ENCODE measurements at places on chromosomes 6 and 20.

GRCh38 chr6:113755449-113756289 lies 101.5 kb upstream of the MARCKS start:
- no peak for DNase-seq

- DNase-seq: no peak
Observed at GRCh38 chr6:121748376-121748775, 312.9 kb downstream of the GJA1 start.

GRCh38 chr6:34063651-34064050 lies 82.2 kb downstream of the GRM4 start:
- DNase-seq: no peak

GRCh38 chr6:7786214-7786661 lies 60.3 kb downstream of the BMP6 start:
- no peak for DNase-seq

DNA sequence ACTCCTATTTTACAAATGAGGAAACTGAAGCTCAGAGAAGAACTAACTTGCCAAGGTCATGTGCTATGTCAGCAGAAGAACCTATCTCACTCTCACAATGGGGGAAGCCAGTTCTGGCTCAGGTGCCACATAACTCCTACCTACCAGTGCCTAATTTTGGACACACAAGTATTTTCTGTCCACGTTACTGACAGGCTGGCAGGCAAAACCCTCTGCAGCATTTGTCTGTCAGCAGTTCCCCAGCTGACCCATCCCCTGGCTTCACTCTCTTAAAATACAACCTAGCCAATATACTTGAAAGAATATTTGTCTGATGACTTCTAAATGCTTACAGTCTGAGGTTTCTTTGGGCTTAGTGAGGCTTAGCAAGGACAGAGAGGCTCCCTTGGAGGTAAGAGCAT lies 15.5 kb downstream of the GSS start:
- no peak for DNase-seq

GRCh38 chr6:43200541-43200940 lies 18.5 kb downstream of the CUL9 start:
- DNase-seq: no peak

DNA sequence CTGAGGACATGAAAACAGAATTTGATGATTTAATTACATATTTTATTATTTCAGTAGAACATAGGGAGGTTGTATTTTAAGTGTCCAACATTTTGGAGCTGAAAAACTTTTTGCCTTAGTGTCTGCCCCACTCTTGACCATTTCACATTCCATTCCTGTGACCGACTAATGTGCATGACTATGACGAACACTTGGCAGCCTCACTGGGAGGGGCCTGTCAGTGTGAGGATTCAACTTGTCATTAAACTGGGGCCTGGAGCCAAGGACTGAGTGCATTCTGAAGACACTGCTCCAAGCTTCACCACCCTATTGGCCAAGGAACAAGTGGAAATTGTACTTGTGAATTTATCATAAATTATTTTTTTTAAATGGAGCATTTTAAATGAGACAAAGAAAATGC lies 661.3 kb downstream of the BCKDHB start:
- DNase-seq: no peak

- no peak for DNase-seq
Observed at GRCh38 chr6:87518453-87518852, 45.7 kb downstream of the SLC35A1 start.

DNA sequence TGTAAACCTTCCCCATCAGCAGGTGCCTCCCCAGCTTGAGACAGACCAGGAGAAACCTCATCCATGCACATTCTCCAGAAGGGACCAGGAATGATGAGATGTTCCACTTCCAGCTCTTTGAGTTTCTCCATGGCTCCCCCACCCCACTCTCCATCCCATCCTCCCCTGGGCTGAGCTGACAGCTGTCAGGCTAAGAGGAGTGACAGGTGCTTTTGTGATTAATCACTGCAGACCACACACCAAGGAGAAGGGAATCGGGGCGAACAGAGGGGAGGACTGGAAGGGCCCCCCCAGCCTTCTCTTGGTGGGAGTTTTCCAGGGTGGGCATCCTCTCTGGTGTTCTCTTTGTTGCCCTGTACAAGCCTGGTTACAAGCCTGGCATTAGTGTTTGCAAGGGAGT lies 56.1 kb upstream of the ZFAND3 start:
- no peak for DNase-seq

GRCh38 chr20:35055445-35056276 lies 36.9 kb downstream of the TRPC4AP start:
- DNase-seq: no peak

GRCh38 chr6:12866422-12867029 lies 150.0 kb downstream of the PHACTR1 start:
- DNase-seq: no peak

DNA sequence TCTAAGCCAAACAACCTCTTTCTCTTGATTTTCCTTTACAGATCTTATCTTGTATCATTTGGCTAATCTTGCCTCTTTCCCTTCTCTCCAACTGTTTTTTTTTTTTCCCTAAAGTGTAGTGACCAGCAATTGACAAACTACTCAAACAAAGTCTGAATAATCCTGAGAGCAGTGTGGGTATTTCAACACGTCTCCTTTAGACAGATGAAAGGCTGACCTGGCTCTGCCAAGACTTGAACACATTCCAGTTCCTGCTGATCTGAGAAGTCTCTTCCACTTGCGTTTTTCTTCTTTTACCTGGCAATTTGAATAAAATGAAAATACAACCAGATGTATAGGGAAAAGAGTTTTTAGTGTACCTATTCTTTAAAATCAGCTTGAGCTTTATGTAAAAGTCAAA lies 168.4 kb downstream of the GJA10 start:
- no peak for DNase-seq

DNA sequence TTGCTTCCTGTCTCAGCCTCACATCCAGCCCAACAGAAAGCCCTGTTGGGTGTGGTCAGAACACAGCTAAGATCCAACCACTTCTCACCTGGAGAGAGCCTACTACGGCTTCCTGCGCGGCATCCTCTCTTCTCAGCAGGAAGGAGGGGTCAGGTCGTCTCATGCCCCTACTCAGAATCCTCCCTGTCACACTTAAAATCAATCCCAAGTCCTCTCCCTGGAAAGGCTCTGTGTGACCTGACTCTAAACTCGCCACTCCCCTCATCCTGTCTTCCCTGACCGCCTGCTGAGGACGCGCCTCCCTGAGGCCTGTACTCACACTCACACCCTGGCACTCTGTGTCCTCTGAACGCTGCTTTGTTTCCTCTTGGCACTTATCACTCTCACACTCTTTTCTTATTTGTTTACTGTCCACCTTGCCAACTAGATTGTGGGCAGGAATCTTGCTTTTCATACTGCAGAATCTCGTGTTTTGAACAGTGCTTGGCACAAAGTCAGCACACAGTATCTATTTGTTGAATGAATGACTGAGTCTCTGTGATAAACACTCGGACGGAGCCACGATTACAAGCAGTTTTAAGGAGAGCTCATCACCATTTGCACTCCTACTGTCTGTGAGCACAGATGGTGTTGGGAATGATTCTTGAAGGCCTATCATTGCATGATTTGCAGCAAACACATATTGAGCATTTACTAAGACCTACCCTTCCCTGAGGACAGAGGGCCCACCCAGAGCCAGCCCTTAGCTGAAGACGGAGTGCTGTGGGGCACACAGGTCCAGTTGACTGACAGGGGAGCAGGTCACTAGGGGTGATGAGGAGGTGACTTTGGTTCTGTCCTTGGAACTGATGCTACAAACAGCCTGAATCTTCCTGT lies 18.7 kb downstream of the RAB5IF start:
- DNase-seq: no peak

- no peak for DNase-seq
Observed at GRCh38 chr6:63487103-63487813, 85.0 kb upstream of the LOC128125822 start.

- no peak for DNase-seq
Observed at GRCh38 chr6:49522710-49523593, 23.2 kb downstream of the GLYATL3 start.

DNA sequence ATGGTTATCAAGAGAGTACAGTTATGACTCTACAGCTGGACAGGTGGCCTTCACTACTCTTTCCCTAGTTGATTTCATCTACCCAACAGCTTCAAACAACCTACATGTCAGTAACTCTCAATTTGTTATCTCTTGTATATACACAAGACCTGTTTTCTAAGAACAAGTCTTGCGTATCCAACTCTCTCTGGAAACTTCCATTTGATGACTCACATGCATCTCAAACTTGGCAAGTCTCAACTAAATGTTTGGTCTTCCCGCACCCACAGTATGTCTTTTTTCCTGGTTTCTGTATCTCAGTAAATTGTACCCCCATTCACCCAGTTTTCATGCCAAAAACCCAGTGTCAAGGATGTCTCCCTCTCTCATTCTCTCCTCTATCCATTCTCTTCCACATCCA lies 97.7 kb downstream of the BTBD9 start:
- DNase-seq: no peak

DNA sequence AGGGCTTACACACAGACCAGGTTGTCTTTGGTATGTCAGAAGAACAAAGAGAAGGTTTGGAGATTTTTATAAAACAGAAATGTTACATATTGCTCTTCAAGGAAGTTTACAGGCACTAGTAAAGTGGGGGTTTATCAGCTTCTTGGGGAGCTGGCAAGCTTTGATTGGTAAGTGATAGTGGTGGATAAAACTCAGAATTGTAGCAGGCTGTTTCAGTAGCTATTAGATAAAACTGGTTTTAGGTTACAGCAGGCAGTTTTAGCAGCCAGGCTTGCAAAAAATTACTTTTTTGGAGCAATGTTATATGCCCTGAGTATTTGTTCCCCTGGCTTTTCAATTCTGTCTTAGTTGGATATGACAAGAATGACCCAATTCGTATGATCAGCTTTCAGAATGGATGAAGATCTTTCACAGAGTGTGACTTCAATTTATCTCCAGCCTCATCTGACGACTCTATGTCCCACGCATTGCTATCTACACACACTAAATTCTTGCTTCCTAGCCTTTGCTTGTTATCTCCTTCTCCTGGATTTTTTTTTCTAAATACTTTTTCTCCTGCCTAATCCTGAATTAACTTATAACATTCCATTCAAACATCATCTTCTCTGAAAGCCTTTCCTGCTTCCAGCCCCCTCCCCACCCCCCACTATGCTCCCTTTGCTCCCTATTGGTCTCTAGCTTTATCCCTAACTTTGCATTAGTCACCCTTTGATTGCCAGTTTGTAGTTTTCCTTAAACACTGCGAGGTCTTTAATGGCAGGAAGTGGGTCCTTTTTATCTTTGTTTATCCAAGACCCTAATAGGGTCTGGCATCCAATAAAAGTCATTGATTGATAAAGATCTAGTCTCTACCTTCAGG lies 1.0 kb upstream of the TOMM34 start:
- no peak for DNase-seq

GRCh38 chr6:3324262-3324942 lies 65.7 kb downstream of the PSMG4 start:
- no peak for DNase-seq

GRCh38 chr6:34315780-34316179 lies 67.0 kb upstream of the SMIM29 start:
- no peak for DNase-seq

- no peak for DNase-seq
Observed at GRCh38 chr6:40810171-40810570, 223.0 kb upstream of the LRFN2 start.

GRCh38 chr20:43046966-43047365 lies 142.7 kb downstream of the PTPRT start:
- no peak for DNase-seq

DNA sequence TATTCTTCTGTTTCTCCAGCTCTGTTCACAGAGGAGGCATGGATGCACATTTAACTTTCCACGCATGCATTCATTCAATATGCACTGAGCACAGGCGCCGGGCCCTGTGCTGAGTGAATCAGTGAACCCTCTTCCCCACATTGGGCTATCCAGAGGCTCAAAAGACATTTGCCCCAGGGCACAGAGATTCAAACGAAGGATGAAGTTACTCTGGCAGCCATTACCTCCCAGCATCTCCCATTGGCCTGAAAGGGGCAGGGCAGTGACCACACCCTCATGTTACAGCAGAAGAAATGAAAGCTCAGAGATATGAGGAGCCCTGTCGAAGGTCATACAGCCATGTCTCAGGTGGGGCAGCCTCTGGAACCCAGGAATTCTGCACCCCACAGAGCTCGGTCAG lies 26.7 kb upstream of the NOL4L start:
- no peak for DNase-seq

GRCh38 chr20:1112908-1113307 lies 5.5 kb upstream of the PSMF1 start:
- DNase-seq: no peak

DNA sequence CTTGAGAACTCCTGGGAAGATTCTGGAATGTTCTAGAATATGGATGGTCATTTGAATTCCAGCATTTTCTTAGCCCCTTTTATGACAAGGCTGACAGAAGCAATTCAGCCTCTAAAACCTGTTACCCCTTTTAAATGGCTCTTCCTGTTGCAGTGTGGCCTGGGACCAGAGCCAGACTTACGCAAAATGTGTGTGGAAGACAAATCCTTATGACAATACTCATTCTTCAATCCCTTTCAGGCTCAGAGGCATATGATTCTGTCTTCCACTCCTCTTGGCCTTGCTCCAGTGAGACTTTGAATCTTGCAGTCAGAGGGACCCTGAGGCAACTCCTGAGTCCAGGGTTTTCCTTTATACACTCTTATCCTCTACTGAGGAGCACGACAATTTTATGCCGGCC lies 287.0 kb downstream of the CLIC5 start:
- no peak for DNase-seq

DNA sequence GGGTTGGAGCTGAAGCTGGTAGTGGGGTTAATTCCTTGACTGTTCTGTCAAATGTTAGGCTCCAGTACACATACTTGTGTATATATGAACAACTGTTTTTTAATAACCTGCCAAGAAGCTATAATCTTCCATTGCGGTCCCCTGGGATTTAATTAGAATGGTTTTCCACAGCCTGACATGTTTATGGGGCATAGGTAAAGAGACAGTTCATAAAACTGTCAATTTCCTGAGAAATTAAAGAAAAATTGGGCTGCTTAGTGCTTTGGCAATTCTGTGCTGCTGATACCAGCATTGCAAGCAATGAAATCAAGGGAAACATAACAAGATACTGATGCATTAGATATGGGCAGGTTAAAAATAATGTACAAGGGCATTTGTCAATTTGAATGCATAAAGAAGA lies 314.1 kb upstream of the SLC35B3 start:
- no peak for DNase-seq

DNA sequence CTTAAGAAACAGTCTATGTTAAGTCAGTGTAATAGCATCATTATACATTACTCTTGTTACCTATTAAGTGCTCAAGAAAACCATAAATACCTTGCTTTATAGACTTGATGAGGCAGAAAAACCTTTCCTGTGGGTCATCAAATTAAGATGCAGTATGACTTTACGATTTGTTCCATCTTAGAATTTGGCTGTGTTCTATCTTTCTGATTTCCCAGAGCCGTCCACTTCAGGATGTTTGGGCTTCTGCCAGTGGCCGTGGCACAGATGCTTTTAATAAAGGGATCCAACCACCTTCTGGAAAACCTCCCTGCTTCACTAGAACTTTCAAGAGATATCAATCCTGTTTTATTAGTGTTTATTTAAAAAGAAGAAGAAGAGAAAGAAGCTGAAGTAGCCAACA lies 71.2 kb downstream of the PDE7B start:
- no peak for DNase-seq
